ENCODE measurements at places on chromosomes 3 and 15.

DNA sequence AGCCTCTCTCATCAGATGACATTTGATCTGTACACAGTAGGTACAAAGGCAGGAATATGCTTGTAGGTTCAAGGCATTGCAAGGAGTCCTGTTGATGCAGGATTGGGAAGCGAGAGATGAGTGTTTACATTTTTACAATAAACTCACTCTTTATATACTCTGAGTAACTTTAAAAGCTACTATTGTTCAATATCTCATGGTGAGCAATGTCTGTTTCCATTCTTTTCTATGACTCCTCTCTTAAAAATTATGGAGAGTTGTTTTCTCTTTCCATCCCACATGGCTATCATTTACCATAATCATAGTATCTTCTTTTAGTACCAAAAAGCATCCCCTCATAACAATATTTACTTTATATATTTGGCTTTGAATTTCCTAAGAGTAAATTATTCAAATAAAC is 314.0 kb upstream of the CDIN1 start:
- no peak for DNase-seq

DNA sequence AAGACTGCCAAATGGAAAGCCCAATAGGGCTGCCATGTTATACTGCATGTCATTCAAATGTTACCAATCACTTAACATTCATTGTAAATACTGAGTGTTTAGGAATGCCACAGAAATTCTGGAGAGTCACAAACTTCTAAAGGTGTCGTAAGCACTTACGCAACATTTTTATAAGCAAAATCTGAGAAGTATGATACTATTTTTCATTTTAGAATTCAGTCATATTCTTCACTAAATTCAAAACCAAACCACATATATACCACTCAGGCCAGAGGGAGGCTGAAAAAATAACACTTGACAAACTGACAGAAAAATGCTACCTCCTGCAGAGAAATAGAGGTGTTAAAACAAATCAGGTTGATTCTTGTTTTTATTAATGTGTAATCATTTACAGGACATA is 89.8 kb downstream of the THBS1 start:
- no peak for DNase-seq

DNA sequence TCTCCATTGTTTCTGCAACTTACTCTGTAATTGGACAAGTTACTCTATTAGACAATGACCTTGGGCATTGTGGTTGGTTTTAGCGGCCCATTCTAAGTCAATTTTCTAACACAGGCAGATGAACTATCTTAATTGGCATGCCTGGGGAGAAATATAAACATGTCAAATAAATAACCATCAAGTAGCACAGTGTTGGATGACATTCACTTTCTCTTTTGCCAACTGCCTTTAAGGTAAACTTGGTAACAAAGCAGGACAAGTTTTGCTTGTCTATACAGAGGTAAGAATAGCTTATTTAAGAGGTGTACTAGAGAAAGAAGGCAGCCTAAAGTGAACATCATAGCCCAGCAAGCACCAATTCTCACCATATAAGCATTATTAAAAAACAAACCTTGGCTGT is 599.6 kb downstream of the GBE1 start:
- DNase-seq: peak; percentile 52

DNA sequence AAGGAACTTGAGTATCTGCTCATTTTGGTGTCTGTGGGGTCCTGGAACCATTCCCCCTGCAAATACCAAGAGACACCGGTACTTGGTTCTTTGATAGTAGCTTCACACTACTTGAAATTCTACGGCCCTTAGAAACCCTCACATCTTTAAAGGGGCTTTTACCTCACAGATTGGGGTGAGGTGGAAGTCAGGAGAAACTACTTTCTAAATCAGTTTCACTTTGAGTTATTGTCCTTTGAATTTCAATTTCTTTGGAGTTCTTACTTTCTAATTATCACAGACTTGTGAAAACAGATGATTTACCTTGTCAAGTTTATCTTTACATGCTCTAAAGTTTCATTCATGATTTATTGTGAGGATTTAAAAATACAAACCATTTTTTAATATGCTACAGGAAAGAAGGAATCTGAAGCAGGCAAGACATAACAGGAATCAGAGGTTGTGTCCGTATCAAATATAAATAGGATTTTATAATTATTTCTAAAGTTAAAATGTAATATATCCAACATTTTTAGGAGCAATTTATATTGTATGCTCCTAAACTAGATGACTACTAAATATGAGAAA is 98.9 kb downstream of the NEDD4 start:
- no peak for DNase-seq

- DNase-seq: no peak
Measured at GRCh38 chr15:67107014-67107812, 41.8 kb downstream of the SMAD3 start.

GRCh38 chr15:86162641-86163040 is 83.0 kb downstream of the AGBL1 start:
- DNase-seq: no peak

- no peak for DNase-seq
Measured at GRCh38 chr3:3461317-3461716, 281.8 kb upstream of the CRBN start.

- peak; percentile 2 for DNase-seq
Measured at GRCh38 chr15:86062646-86063243, 16.9 kb upstream of the AGBL1 start.

DNA sequence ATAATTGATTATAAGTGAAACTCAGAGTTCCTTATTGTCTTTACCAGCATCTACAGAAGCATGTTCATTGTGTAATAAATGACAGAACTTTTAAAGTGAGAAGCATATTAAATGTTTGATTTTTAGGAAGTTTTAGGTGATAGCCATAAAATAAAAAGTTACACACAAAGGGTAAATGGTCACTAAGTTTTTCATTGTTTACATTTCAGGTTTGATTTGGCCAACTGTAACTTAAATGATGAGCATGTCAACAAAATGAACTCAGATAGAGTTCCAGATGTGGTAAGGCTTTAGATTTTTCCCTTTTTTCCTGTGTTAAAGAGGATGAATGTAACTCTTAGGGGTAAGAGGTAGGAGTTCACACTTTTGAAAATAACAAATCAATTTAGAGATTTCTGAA is 25.9 kb downstream of the NMD3 start:
- DNase-seq: no peak

- DNase-seq: no peak
Measured at GRCh38 chr3:144556392-144556791, 584.8 kb downstream of the DIPK2A start.

- no peak for DNase-seq
Measured at GRCh38 chr3:124117486-124117885, 125.6 kb upstream of the ROPN1 start.

- DNase-seq: no peak
Measured at GRCh38 chr3:94137377-94137776, 74.5 kb downstream of the NSUN3 start.

- no peak for DNase-seq
Measured at GRCh38 chr15:83978588-83978987, 257.0 kb upstream of the GOLGA6L4 start.

GRCh38 chr15:100348578-100348977 is 6.8 kb upstream of the ADAMTS17 start:
- DNase-seq: no peak

DNA sequence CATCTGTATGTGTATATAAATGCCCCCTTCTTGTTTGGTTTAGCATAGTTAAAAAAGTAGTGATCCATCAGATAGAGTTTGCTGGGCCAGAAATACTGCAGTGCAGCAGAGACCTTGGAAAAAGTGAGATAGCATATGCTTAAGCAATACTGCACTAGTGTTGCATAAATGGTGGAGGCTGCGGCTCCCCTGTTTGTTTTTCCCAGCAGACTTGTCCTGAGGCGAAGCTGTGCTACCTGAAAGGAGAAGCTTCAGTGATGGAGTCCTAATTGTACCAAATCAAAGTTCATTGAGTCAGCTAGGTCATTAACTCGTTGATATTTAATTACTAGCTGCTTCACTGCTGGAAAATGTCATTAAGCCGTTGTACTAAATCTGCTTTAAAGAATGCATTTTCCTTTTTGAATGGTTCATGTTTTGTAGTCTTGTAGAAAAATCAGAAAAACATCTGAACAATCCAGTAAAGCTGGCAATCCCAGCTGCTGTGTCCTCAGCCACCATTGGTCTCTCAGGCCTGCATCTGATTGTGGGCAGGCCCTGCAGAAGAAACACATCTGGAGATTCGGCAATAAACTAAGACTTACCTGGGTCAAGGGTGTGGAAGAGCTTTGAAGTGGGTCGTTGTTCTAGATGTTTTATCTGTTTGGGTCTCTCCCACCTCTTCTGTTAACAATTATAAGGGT is 169.6 kb downstream of the B3GALNT1 start:
- no peak for DNase-seq

DNA sequence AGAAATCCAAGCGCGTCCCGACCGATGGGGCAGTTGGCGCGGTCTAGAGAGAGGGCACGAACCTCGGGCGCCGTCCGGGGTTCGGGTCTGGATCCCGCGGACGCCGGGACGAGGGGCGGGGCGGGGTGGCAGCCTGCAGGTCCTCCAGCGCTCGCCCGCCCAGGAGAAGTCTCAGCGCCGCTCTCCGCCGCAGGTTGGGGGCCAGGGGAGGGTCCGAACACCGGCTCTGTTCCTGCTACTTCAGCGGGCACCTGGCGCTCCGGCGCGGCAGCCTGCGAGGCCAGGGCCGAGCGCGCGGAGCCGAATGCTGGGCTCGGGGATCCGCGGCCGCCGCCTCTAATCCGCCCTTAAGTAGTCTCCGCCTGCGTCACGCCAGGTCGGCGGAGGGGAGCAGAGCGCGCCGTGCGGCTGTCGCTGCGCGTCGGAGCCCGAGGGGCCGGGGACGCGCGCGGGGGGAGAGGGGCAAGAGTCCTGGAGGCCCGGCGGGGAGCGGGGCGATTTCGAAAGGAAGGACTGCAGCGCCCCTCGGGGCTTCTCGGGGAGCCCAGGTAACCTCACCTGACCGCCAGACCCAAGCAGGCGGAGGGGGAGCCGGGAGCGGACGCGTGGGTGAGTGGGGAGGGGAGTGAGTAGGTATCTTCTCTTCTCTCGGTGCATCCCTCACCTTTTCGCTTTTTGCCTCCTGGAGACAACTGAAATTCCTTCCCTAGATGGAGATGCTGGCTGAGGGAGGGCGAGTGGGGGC is at the start of gene GJD2:
Gene GJD2, minus strand, starts transcription at position 325 of the 745 bp plus-strand sequence. CDS start 510 bp downstream, outside the sequence.
- peak; percentile 87 for DNase-seq

- DNase-seq: no peak
Measured at GRCh38 chr3:153094386-153094785, 67.6 kb upstream of the RAP2B start.

DNA sequence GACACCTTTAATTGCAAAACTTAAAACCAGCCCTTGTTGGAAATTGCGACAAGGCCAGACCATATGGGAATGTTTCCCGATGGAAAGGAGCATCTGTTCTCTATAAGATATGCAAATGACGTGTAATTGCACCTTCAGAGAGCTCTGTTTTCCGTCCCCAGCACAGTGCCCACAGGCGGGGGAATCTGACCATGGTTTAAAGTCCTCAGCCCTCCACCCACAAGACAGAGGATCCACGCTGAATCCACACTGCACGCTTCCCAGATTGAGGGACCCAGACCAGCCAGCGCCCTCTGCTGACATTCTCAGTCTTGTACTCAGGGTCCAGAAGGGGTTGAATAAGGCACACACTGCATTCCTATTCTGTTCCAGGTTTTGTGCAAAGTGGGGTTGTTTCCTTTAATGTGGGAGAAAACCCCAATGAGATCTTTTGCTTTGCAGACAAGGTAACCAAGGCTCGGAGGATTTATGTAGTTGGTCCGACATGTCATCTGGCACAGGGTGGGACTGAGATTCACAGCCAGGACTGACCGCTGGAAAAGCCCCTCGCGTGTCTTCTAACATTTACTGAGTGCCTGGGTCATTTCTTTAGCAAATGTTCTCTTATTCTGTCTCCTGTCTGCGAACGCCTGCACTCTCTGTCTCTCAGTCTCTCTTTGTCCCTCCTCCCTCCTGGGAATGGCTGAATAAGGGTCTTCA is 36.8 kb upstream of the KLHL25 start:
- DNase-seq: peak; percentile 9

DNA sequence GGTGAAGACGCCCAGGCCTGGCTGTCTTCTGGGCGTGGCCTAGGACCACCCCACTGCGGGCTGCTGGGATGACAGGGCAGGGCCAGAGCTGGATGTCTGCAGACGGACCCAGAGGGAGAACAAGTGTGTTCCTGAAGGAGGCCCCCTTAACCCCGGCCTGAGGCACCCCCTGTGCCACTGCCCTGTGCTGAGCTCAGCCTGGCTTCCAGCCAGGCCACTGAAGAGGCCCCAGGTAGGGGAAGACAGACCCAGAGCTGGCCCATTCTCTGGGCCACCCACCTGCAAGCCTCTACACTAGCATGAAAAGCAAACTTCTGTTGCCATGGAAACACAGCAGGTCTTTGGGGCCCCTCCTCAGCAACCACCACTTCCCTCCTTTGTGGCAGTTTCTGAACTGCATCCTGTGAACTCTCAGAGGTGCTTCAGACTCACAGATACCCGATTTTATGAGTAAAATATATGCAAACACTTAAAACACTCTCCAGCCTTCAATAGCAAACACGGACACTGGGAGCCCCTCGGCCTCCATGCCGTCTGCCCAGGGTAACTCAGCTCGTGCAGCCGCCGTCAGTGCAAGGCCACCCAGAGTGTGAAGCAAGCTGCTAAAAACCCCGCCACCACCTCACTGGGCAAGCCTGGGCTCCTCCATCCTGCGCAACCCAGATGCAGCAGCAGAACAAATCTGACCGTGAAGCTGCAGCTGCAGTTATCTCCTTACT is 42.5 kb downstream of the CMTM6 start:
- peak; percentile 90 for DNase-seq

- no peak for DNase-seq
Measured at GRCh38 chr15:92930054-92930621, 30.0 kb downstream of the CHD2 start.

GRCh38 chr3:37174532-37175126 is at the start of gene LRRFIP2:
TSS of gene LRRFIP2 (minus strand) at chr3:37174582. CDS start at chr3:37148983, 25,599 bp downstream.
- DNase-seq: no peak

- no peak for DNase-seq
Measured at GRCh38 chr3:113546414-113546893, 14.1 kb downstream of the SIDT1 start.

DNA sequence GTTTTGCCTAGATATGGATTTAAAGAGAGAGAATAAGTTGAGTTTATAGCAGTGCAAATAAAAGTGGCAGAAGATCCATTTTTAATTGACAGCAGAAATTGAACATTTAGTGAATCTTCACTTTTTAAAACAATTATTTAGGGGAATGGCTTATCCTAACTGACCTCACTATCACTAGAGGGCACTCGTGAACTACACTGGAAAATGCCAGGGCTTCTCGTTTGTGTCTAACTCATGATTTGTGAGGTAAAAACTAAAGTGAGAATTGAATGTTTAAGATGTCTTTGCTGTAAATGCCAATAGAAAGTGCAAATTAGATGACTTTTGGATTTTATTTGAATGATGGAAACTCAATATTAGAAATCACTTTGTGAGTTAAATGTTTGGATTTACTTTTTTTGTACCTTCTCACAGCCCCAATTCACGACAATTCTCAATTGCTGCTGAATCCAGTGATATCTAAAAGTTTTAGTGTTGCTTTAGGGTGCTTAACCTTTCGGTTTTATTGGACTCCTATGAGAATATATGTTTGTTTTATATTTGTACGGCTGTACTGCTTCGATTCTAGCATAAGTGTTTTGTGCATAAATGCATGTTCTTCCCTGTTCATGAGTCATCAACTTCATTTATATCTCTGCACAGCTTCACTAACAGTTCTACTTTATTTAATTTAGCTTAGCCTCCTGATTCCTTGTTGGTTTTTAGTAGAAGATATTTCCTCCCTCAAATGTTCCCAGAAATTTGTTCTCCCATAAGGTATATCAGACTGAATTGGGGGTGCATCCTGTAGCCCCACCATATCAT is 462.1 kb downstream of the MFSD1 start:
- peak; percentile 52 for DNase-seq

All from NCI-H1417 (cell line).